ENCODE measurements at places on chromosomes 11 and 22. TPM values are rescaled to one million over a fixed set of nuclear protein-coding genes. Genes with fewer than 3 reads are reported as not detected.
A peak's percentile ranks its signal among the peaks of the same experiment; 100 is the strongest.

Gene MSANTD4
- total RNA-seq = 15.4 TPM

DNA sequence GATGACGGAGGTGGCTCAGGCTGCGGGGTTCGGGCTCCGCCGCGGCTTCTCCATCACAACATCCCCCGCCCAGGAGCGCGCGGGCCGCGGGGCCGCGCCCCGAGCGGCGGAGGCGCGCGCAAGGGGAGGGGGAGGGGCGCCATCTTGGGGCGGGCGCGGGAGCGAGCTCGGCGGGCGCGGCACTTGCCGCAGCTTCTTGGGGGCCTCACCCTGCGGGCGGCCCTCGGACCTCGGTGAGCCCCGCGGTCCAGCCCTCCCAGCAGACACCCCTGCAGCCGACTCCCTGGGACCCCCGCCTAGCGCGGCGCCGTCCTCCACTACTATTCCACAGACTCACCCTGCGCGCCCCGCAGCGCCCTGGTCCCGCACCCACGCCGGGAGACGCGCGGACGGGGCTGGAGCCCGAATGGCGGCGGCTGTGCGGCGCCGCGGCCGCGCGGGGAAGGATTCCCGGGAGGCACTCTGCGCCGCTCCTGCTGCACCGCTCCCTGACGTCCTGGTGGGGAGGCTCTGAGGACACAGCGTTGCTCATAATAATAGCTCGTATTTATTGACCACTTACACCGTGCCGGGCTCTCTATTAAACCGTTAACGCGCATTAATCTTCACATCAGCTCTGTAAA, at the start of gene APBB1:
TSS of gene APBB1 (minus strand) at position 86 of the 623 bp plus-strand sequence. CDS start 7,747 bp downstream, outside the sequence.
- H3K4me1 ChIP-seq = peaks cover 13% of the 10 kb centered on the region
- DNase-seq = peak; percentile 86
- H3K27me3 ChIP-seq = no peaks in the 10 kb centered on the region
- peak within 1 kb of the TSS; percentile 96 for H3K4me3 ChIP-seq
- H3K27ac ChIP-seq = peak within 1 kb of the TSS; percentile 92

Gene KDM4E
- not detected for total RNA-seq

GRCh38 chr11:41382927-41383326, 76.5 kb downstream of the LRRC4C start:
- no peak for DNase-seq
- no peak overlapping the region for H3K27ac ChIP-seq
- no peaks in the 10 kb centered on the region for H3K36me3 ChIP-seq
- no peak overlapping the region for H3K4me3 ChIP-seq
- H3K27me3 ChIP-seq = no peaks in the 10 kb centered on the region
- H3K4me1 ChIP-seq = no peaks in the 10 kb centered on the region

Gene SLC16A8
- total RNA-seq = not detected

GRCh38 chr11:18802381-18803257, 11.0 kb upstream of the PTPN5 start:
- H3K4me3 ChIP-seq = no peak overlapping the region
- no peaks in the 10 kb centered on the region for H3K36me3 ChIP-seq
- no peak overlapping the region for H3K27ac ChIP-seq
- no peak for DNase-seq
- H3K27me3 ChIP-seq = no peaks in the 10 kb centered on the region

DNA sequence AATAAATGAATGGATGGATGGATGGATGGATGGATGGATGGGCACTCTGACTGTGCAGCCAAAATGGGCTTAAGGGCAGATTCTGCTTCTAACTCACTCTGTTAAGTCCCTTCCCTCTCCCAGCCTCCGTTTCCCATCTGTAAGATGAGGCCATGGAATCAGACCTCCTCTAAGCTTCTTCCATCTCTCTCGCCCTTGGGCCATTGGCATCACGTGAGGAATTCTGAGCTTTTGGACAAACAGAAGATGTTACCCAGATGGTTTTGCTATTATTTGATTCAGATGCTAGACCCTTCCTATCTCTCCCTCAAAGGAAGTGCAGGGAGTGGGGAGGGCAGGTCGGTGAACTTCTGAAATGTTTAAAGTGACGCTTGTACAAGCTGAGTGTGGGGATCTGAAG, 4.0 kb upstream of the CYTH4 start:
- peaks cover 4% of the 10 kb centered on the region for H3K4me1 ChIP-seq
- DNase-seq = no peak
- peaks cover 14% of the 10 kb centered on the region for H3K27me3 ChIP-seq
- H3K27ac ChIP-seq = no peak overlapping the region
- H3K36me3 ChIP-seq = no peaks in the 10 kb centered on the region

- peaks cover 19% of the 10 kb centered on the region for H3K4me1 ChIP-seq
- peak within 1 kb of the TSS; percentile 66 for H3K4me3 ChIP-seq
- peak; percentile 70 for DNase-seq
Observed at GRCh38 chr22:44024288-44024921, at the start of gene PARVB. Gene PARVB, plus strand, starts transcription at chr22:44024302. Its CDS starts 38 bp downstream, at chr22:44024340.
